ENCODE measurements at places on chromosomes 2 and 18.

GRCh38 chr2:150178591-150178990 lies 308.9 kb downstream of the RND3 start:
- DNase-seq = no peak

DNA sequence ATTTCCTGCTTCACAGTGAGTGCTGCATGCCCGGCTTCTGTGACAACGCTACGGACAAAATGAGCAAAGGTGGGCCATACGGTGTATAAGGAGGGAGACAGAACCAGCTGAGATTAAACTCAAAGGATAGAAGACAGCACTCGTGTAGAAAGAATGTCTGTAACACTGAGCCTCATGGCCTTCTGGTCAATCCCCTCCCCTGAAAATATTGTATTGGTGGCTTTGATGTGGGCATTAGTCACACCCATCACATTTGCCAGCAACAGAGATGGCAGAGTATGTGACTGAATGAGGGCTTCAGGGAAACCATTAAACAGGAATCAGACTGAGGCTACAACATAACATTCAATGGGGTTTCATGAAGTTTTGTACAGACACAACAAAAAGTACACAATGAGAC lies 287.8 kb upstream of the CCDC68 start:
- peak; percentile 38 for DNase-seq

DNA sequence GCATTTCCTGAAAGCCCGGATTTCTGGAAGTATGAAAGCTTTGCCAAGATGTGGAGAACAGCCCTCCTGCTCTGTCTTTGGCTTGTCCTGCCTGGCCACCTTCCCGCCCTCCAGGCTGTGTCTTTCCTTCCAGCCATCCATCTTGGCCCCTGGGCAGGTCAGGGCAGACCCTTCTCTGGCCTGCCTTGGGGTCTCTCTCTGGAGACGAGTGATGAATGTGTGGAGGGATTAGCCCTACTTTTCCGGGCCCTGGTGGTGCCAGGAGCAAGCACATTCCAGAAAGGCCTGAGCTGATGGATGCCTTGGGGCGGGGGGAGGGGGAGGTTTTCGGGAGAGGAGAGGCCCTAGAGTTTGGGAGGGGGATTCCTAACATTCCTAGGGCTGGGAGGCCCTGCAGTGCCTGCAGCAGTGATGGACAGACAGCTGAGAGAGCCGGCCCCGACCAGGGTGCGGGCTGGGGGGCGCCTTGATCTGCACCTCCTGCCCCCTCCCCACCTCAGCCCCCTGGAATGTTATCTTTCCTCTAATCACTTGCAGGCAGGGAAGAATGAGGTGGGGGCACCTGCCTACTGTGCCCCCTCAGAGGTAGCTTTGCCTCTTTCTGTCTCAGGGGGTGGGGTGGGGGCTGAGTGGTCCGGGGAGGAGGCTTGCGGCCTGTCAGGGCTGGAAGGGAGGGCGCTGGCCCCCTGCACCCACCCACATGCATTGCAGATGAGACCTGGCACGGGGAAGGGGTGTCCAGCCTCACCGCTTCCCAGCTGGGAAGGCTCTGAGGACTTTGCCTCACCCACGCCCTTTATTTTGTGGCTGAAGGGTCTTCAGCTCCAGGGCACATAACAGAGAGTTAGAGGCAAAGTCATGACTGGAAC lies 156.2 kb downstream of the DDX1 start:
- DNase-seq = no peak

DNA sequence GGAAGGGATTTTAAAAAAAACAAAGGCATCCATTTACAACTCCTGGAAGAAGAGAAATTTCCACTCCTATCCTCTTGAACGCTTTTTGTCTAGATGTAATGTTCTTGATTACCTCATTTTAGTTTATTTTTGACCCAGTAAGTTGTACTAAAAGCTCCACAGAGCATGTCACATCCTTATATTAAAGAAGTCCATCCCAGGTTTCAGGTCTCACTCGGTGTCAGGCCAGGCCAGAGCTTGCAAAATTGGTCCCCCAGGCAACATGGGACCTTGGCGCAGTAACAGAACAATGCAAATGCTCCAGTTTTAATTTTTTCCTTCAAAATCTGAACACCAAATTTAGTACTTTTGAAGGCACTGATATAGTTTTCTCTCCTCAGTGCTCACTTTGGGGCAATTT lies 218.4 kb upstream of the REV1 start:
- no peak for DNase-seq

GRCh38 chr2:241546771-241547498 lies 11.6 kb upstream of the BOK start:
- DNase-seq = peak; percentile 25

DNA sequence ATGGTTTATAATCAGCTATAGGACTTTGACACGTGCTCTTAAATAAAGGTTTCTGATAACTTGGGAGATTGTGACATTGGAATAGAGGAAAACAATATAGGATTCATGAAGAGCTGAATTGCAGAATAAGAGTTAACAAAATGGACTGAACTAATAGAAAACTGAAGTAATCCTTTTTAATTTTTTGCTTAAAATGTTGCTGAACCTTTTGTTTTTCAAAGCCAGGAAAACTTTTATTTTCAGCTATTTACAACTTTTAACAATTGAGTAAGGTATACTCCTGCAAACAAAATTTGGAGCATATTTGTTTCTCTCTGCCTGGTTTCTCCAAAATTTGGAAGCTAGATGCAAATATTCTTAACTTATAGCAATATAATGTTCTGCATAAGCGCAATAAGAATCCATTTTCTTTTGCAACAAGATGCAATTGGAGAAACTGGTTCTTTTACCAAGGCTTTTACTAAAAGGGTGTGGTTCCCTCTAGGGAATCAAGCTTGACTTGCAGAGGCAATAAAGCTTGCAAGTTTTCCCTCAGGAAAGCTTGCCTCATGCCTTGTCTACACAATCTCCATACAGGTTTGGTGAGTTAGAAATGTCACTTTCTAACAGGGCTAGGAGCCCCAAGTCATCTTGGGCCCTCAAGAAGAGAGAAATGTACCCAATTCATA lies 10.3 kb upstream of the PDK1 start:
- no peak for DNase-seq

DNA sequence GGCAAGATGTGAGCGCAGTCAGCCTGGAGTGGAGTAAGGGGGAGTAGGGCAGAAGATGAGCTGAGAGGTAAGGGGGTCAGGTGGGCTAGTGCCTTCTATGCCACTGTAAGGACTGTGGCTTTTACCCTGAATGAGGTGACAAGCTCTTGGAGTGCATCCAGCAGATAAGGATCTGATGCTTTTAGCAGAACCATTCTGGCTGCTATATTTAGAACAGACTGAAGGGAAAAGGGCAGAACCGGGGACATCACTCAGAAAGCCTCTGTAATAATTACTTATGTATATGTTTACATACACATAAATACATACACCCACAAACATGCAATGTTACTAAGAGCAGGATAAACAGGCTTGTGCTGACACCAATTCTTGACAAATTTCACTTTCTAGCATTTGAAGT lies 124.8 kb downstream of the DTNB start:
- no peak for DNase-seq

GRCh38 chr2:62654876-62655359 lies 50.6 kb upstream of the EHBP1 start:
- DNase-seq = no peak

- peak; percentile 37 for DNase-seq
Observed at GRCh38 chr2:134276381-134277172, 22.7 kb downstream of the MGAT5 start.

GRCh38 chr2:28002181-28002580 lies 111.7 kb downstream of the BABAM2 start:
- DNase-seq = peak; percentile 55

GRCh38 chr2:101364878-101365277 lies 22.4 kb downstream of the CREG2 start:
- peak; percentile 31 for DNase-seq

- no peak for DNase-seq
Observed at GRCh38 chr2:96344011-96344410, 8.4 kb downstream of the NCAPH start.

DNA sequence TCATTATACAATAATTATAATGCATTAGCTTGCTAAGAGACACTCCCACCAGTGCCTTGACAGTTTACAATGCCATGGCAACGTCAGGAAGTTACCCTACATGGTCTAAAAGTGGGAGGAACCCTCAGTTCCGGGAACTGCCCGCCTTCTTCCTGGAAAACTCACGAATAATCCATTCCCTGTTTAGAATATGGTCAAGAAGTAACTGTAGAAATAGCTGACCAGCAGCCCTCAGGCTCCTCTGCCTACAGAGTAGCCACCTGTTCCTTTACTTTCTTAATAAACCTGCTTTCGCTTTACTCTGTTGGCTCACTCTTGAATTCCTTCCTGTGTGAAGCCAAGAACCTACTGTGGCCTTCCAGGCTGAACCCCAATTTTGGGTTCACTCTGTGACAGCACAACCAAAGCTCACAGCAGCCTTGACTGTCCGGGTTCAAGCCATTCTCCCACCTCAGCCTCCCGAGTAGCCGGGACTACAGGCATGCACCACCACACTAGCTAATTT lies 20.0 kb upstream of the PTPN2 start:
- DNase-seq = no peak

DNA sequence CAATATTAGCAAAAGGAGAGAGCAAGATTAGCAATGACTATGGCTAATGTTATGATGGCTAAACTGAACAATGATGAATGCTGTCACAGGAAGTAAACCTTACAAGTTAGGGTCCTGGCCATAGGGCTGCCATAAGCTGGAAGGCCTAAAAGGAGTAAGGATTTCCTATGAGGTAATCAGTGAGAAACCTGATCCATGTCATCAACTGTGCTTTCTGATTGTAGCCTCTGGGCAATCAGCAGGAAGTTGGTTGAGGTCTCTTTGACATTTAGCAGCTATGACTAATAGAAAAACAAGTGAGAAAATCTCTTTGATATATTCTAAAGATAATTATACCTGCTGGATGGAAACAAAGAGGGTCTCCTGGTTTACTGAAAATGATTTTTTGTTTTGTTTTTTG lies 193.0 kb downstream of the RAB3GAP1 start:
- DNase-seq = peak; percentile 34

GRCh38 chr18:62933261-62933887 lies 218.0 kb downstream of the PHLPP1 start:
- no peak for DNase-seq

DNA sequence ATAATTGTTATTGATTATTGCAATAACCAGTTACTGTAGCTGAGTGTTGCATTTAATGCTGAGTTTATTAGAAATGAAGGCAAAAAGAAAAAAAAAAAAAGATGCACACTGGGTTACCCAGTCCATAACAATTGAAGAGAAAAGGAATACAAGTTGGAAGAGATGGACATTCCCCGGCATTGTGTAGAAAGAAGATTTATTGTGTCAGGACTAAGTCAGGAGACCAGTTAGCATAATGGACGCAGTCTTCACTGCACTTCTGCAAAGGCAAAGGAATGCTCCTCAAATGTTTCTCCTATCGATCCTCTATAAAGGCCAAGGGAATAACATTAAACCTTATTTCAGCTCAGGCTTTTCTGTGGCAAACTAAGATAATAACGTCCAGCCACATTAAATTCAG lies 157.8 kb downstream of the INSIG2 start:
- no peak for DNase-seq

- DNase-seq = peak; percentile 79
Observed at GRCh38 chr2:100381240-100381639, 36.2 kb downstream of the CHST10 start.

DNA sequence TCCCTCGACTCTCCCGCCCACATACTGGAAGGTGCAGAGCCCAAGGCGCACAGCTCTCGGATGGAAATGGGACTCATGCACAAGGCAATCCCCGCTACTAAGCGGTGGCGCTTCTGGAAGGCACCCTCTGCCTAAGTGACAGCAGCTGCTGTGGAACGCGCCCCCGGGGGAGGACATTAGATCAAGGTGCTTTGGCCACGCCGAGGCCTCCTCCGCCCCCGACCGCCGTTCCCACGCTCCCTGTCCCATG lies 202 bp downstream of the MCEE start:
- no peak for DNase-seq

GRCh38 chr2:60212181-60212945 lies 341.1 kb downstream of the BCL11A start:
- DNase-seq = no peak

GRCh38 chr2:154686162-154686561 lies 12.3 kb upstream of the KCNJ3 start:
- DNase-seq = no peak

DNA sequence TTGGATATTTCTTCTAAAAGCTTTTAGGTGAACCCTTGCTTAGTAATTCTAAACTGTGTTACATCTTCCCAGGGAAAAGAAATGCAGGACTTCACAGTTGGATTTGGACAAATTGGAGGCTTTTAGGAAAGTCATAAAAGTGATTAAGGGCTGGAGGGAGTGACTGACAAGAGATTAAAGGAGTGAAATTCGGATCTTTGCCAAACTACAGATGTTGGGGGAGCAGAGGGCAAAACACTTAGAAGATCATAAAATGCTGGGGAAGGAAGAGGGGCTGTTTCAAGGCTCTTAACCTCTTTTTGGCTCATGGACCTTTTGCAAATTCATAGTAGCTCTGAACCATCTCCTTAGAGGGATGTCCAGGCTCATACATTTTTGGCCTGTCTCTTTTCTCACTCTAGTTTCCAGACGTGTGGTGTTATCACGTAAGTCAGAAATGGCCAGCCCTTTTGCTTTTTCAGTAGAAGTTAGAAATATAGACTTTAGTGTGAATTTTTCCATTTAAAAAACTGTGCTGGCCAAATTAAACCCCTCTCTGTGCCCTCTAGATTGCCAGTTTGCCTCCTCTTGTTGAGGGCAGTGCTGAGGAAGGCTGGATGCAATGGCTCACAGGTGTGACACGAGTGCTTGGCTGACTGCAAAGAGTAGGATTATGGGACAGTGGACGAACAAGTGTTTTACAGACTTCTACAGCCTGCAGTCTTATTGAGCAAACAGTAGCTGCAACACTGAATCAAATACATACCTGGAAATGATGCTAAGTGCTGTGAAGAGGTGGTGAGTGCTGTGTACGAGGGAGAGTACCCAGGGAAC lies 109.9 kb downstream of the LYPD6B start:
- DNase-seq = no peak

Measured in fibroblast of mammary gland (primary cell).